Activated naive CD4-positive, alpha-beta T cell treated with anti-CD3 and anti-CD28 coated beads, Interleukin-2, amount 50 U/mL, for 72 hours (primary cell): ENCODE measurements at places on chromosomes 6 and 20. TPM values are rescaled to one million over a fixed set of nuclear protein-coding genes. Genes with fewer than 3 reads are reported as not detected.

SCGN gene
- total RNA-seq, result not detected

CCN6 gene
- total RNA-seq, result not detected

USP49 gene
- total RNA-seq, result 8.3 TPM

DNA sequence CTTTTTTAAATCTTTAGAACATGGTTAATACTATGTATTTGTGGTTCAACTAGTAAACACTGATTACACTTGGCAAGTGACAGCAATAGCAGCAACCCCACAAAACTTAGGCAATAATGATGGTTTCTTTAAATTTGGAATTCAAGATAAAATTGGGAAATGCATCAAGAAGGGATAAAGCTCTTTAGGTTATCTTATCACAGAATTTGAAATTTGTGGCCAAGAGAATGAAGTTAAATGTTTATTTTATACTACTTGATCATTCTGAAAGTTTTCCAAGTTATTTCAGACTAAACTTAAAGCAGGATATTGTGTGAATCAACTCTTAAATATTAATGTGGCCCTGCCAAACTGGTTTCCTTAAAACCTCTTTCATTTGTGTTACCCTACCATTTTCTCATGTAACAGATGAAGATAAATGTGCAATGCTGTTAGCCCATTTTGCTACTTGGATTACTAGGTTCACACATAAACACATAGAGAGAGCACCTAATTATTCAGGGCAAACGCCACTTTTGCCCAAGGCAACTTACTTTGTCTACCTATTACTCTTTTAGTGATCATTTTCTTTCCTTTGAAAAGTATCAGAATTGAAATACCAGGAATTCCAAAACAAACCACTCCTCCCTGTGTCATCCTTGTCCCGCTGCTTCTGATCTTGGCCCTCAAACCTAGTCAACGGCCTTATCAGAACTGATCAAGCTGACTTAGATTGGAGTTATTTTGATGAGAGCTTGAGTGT is 186.7 kb upstream of the TENT5A start:
- no peak for DNase-seq

- no peak for DNase-seq
These were observed 124.9 kb downstream of the LAMA2 start for GRCh38 chr6:129007701-129008373.

GRCh38 chr20:51029963-51030920 is 7.3 kb upstream of the KCNG1 start:
- no peak for DNase-seq

- no peak for DNase-seq
These were observed 44.7 kb downstream of the DEK start for GRCh38 chr6:18219591-18219990.

DNA sequence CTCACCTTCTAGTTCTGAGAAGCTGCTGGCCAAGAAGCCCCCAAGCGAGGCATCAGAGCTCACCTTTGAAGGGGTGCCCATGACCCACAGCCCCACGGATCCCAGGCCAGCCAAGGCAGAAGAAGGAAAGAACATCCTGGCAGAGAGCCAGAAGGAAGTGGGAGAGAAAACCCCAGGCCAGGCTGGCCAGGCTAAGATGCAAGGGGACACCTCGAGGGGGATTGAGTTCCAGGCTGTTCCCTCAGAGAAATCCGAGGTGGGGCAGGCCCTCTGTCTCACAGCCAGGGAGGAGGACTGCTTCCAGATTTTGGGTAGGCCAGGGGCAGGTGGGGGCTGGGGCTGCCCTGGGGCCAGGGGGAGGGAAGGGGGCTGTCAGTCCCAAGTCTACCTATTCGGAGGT is 2.3 kb downstream of the MYLK2 start:
- no peak for DNase-seq

DNA sequence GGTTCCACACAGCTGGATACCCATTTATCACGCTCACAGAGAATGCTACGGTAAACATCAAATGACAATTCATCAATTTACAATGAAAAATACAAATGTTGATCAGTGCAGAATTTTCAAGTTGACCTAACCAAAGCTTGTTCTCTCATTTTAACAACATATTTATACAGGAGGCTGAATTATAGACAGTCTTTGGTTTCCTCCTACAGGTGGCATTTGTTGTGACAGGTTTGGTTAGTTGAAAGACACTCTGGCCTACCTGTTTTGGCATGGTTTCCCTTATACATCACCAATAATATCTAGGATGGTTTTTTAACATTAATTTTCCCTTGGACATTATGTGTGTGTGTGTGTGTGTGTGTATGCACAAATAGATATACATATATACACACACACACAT is 642.5 kb upstream of the MMS22L start:
- DNase-seq, result no peak

DNA sequence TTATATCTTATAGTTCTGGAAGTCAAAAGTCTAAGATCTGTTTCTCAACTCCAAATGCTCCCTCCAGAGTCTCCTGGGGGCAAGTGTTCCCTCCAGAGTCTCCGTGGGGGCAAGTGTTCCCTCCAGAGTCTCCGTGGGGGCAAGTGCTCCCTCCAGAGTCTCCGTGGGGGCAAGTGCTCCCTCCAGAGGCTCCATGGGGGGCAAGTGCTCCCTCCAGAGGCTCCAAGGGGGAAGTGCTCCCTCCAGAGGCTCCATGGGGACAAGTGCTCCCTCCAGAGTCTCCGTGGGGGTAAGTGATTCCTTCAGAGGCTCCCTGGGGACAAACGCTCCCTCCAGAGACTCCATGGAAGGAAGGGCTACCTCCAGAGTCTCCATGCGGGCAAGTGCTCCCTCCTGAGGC is 34.0 kb upstream of the THBS2 start:
- DNase-seq, result no peak

DNA sequence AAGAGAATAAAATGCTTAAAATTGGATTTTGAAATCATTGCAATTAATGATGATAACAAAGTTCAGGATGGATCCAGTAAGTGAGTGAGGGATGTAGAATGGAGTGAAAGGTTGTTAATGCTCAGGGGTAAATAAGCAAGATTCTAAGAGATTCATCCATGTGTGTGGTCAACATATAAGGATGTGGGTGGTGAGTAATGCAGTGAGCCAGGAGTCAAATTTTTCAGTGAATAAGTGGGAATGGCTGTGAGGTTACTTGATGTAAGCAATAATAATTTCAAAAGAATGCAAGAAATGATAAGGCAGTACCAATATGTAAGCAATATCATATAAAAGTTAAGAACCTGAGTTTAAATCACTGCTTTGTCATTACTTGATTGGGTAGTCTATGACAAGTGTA is 207.5 kb upstream of the ADGRB3 start:
- no peak for DNase-seq

DNA sequence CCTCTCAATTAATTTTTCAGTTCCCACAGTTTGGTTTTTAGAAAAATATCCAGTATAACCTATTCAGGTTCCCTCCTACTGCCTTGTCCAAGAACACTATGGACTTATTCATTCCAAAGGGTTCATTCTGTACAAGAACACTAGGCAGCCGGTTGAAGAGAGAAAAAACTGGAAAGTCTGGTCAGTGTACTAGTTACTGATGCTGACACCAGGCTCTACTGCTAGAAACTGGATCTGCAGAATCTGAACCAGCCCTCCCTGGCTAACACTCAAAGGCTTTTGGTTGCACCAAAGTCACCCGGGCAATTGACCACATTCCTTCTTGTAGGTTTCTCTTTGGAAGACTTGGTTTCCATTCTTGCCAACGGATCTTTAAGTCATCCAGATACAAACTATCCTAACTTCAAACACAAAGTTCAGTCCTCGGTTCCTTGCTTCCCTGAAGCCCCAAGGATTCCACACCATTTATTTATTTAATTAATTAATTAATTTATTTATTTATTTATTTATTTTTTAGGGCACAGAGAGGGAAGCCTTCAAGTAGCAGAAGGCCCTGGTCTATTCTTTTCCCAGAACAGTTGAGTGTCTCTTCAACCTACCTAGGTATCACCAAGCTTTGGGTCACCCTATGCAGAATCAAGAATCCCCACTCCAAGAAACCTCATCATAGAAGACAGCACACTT is 268.1 kb downstream of the ADGB start:
- no peak for DNase-seq

GRCh38 chr6:109867009-109867969 is 110.8 kb upstream of the GPR6 start:
- no peak for DNase-seq

GRCh38 chr6:100346828-100347227 is 117.9 kb downstream of the SIM1 start:
- no peak for DNase-seq

GRCh38 chr6:18405477-18406293 is 18.5 kb downstream of the RNF144B start:
- no peak for DNase-seq

DNA sequence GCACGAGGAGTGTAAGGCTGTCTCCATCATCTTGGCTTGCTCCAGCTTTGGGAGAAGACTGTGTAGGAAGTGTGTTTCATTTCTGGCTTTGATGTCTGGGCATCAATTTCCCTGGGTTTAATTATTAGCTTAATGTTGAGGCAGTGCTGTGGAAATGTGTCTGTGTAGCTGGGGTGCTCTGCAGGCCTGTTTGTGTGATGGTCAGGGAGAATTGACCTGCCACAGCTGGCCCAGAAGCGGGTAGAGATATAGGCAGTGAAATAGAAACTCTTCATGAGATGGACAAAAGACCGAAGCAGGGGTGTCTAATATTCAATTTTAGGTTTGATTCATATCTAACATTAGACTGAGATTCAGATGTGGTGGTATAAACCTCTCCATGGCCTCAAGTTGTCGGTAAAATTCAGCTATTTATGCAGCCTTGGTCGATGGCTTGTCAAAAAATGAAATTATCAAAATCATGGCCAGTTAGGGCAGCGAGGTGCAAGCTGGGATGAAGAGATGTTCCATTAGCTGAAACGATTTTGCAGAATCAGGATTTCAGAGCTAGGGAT is 95.3 kb upstream of the SNX9 start:
- no peak for DNase-seq

DNA sequence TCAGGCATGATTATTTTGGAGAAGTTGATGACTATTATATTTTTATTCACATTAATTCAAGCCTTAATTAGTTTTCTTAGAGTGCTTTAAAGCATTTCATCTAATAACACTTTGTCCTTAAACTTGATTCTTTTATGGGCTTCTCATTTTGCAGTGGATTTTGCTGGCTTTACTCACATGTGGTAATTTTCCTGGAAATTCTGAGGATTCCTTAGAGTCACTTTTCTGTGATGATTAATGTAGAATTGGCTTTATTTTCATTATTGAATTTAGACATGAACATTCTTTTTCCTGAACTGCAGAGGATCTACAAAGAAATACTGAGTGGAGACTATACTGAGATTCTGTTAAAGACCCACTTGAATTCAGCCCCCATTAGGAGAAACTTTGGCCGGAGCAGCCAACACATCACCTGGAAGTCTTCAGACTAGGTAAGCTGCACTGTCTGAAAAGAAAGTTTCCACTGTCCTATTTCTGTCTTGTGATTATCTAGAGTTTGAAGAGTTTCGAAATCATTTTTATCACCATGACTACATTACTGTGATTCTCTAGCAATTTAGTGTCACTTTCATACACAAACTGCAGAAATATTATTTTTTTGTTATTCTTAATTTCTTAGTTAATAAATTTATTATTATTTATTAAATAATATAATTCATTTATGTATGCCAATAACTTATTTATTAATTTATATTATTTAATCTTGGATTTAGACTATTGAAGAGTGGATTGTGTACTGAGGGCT is 1.9 kb downstream of the RFPL4B start:
- DNase-seq, result no peak

DNA sequence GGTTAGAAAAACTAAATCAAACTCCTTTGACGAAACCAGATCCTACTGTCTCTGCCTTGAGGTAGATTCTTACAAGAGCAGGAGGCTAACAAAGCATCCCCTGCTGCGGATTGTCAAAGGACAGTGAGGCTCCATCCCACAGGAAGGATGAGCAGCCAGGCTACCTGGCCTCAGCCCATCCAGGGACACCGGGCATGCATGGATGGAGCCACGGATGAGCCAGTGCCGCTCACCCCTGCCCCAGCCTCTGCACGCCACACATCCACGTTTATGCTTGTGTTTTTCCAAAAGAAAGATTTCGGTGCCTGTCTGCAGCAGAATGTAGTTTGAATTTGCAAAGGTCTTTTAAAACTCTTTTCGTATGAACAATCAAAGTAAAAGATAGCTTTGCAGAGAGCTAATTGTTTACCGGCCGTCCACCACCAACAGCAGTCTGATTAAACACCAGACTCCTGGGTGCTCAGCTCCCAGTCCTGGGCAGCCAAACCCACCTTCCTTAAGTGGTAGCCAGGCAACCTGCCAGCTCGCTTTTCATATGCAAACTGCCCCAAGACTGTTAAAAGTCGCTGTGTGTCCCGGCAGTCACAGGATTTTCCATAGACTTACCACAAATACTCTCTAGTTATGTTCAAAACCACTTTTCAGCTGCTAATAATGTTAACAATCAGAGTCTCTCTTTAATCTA is 999 bp downstream of the THBS2 start:
- no peak for DNase-seq

GRCh38 chr6:102848796-102849195 is 1455.3 kb downstream of the GRIK2 start:
- no peak for DNase-seq

GRCh38 chr6:7976485-7977056 is 66.0 kb upstream of the TXNDC5 start:
- DNase-seq, result no peak

GRCh38 chr6:13729891-13730290 is 18.3 kb upstream of the RANBP9 start:
- no peak for DNase-seq

DNA sequence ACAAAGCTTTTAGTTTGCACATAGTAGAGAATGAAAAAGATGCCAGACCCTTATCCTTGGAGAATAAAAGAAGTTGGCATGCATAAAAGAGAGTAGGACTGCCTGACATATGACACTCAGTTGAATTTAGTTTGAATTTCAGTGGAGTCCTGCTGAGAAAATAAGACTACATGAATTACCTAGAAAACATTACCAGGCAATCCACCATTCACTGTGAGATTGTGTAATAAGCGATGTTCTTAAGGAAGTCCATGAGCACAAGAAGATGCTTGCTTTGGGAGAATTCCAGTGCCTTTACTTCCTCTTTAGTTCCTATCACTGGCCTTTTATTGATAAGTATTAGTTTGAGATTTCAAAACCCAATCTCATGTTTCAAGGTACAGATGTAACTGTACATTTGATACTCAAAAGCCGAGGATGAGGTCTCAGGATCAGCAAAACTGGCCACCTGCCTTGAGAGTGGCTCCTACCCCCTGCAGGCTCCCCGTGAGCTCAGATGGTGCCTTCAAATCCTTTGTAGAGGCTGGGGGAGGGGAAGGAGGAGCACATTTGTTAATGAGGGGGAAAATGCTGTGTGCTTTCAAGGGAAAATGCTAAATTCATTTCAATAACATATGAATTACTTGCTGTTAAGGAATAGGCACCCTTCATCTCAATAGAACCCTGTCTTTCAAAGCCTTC is 11.2 kb upstream of the UNC93A start:
- no peak for DNase-seq

DNA sequence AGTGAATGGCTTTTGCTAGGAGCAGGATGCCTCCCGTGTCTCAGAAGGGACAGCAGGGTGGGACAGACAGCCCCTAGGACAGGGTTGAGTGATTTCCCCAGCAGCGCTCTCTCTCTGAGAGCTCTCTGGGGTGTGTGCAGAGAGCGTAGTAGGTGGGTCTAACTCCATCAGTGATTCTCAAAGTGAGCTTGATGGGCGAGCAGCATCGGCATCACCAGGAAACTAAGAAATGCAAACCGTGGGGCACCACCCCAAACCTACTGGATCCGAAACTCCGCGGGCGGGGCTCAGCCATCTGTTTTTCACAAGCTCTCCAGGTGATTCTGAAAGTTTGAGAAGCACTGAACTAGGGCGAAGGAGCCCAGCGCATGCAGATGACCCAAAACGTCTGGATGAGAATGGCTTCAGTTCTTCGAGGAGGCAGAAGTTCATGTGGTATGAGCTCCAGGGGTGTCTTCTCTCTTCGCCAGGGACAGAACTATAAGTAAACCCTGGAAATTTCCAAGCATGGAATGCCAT is 119.6 kb upstream of the RNF24 start:
- no peak for DNase-seq
